Gastroesophageal sphincter (tissue), 4 donors: ENCODE measurements at places on chromosomes 16 and 17.

- ATAC-seq = peak; percentile 92
Measured at GRCh38 chr16:2474877-2475412, at the start of gene TBC1D24. Gene TBC1D24, plus strand, starts transcription at chr16:2475127. Its CDS starts 21,022 bp downstream, at chr16:2496149.

DNA sequence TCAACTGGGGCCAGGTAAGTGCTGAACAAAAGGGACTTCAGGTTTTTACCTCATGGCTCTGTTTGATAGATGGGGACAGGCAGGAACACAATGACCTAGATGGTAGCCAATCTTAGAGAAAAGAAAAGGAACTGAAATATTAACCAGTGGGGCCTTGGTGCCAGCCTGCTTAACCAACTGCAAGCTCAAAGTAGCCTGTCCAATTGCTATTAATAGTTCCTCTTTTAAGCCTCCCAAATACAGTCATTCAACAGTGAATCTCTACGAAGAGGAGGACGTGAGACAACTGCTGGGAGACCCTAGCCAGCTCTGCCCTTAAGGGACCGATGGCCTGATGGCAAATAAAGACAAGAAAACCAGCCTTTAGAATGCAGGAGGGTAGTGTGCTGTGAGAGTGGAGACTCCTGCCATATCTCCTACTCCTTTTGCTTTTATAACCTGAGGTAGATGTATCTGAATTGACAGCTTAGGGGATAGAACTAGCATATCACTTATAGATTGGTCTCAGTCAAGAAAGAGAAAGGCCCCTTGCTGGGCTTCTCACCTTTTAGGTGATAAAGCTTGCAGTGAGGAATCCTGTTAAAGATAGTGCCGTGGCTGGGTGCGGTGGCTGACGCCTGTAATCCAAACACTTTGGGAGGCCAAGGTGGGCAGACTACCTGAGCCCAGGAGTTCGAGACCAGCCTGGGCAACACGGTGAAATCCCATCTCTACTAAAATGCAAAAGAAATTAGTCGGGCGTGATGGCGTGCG is 28.3 kb downstream of the ARSG start:
- no peak for ATAC-seq

- ATAC-seq = peak; percentile 97
Measured at GRCh38 chr17:46922804-46923635, at the start of gene GOSR2. Gene GOSR2, plus strand, starts transcription at chr17:46923160. Its CDS starts 33 bp downstream, at chr17:46923193.

- no peak for ATAC-seq
Measured at GRCh38 chr17:63740464-63741142, 996 bp downstream of the STRADA start.

GRCh38 chr17:74419928-74420411 is 11.9 kb upstream of the GPRC5C start:
- no peak for ATAC-seq
